ENCODE measurements at places on chromosomes 2 and 18.

DNA sequence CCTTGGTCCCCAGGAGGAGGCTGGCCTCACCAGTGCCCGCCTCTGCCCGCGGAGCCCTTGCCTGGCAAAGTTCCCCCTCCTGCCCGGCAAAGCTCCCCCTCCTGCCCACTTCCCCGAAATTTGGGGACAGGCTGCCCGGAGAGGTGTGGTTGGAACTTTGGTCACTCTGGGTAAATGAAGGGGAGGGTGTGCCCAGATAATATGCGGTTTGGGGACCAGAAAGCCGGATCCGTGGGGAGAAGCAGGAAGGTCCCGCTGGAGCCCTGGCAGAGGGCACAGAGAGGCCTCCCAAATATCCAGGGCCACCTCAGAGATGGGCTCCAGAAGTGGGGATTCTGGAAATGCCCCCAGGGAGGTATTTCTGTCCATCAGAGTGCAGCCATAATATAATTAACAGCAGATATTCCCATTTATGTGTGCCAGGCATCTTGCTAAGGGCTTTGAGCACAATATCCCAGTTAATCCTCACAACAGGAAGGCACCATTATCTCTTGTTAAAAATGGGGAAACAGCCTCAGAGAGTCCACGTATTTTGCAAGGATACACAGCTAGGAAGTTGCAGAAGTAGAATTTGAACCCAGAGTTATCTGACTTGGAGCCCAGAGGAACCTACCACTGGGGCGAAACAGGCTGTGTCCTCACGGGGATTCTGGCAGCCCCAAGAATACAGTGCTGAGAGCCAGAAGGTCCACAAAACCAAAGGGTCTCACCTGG is 914 bp downstream of the STEAP3 start:
- no peak for DNase-seq

DNA sequence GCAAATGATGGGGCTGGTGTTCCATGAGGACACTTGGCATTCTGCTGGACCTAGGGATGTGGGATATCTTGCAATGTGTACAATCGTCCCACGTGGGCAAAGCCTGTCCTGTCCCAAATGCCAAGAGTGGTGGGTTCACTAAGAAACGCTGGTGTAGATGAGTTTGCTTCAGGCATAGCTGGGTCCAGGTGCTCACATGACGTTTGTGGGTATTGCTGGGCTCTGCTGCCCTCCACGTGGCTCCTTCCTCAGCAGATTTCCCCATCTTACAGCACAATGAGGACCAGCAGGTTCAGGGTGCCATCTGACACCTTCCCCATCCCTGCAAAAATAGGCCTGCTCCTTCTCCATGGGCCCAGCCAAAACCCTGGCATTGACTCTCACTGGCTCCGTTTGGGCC is 105.9 kb downstream of the SEPTIN10 start:
- no peak for DNase-seq

DNA sequence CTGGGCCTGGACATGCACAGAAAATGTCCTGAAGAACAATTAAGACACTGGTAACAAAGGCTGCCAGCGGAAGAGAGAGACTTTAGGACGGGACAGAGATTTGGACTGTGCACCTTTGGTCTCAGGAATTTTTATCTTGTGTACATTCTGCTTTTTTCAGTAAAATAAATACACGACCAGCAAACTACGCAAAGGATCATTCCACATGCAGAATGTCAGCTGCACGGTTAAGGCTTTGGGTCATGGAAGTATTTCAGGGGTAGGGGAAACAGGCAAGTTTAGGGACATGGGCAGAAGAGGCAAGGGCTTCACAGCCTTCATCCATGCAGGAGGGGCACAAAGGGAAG is 11.5 kb downstream of the TMEM163 start:
- no peak for DNase-seq

DNA sequence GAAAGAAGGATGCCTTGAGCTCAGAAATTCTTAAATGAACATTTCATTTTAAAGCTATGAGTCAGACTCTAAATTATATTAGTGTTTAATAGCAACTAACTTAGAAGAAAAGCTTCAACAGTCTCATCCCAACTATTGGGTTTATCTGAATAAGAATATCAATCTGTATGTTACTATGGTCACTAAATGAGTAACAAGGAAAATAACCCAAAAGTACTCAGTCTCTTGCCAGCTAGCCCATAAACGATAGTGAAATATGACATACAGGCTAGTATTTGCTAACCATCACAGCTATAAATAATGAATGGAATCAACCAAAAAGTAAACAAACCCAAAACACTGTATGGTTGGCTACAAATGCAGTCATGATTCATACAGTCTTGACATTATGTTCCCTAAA is 174.9 kb downstream of the RAB3GAP1 start:
- no peak for DNase-seq

GRCh38 chr2:157813467-157813866 is 62.7 kb downstream of the ACVR1 start:
- no peak for DNase-seq

GRCh38 chr2:44866152-44866551 is 75.3 kb upstream of the SIX3 start:
- DNase-seq: no peak

GRCh38 chr18:80041424-80041823 is 7.2 kb downstream of the RBFA start:
- DNase-seq: no peak

GRCh38 chr18:7000484-7001096 is 117.0 kb downstream of the LAMA1 start:
- DNase-seq: no peak

DNA sequence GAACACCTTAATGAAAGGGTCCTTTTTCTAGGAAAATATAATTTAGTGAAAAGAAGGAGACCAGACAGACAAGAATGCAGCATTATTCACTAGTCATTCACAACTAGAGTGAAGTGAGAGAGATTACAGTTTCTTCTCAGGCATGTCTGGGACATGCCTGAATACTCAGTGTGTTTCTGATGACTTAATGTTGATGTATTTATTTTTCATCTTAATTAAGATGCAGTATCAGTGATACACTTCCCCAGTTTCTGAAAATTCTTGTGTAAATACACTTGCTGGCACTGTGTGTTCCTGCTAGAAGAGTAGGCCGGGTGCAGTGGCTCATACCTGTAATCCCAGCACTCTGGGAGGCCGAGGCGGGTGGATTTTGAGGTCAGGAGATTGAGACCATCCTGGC is 143.6 kb downstream of the MYO3B start:
- no peak for DNase-seq

GRCh38 chr2:134950886-134951285 is 32.3 kb downstream of the CCNT2 start:
- no peak for DNase-seq

GRCh38 chr18:63346031-63346430 is 21.0 kb downstream of the KDSR start:
- DNase-seq: no peak

DNA sequence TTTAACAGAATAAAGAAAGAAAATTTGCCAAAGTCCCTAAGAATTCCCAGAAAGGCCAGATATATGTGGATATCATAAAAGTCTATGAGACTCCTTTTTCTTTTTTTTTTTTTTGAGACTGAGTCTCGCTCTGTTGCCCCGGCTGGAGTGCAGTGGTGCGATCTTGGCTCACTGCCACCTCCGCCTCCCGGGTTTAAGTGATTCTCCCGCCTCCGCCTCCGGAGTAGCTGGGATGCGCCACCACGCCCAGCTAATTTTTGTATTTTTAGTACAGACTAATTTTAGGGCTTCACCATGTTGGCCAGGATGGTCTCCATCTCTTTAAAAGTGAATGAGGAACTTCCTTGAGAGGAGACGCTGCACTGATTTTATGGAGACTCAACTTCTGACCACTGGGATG is 335.2 kb downstream of the FBXO15 start:
- no peak for DNase-seq

DNA sequence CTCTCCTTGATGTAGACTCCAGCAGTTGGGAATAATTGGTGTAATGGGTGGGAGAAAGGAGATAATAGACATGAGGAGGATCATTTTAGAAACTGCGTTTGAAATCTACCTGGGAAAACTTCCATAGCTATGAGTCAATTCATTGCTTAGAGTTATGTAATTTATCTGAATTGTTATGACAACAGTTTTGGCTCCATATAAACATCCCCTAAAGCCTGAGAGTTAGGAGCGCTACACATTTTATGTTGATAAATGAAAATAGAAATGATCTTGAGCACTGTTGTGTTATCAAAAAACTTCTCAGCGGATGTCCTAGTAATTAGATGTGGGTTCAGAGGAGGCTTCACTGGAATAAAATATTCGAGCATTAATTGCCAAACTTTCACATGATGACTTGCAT is 573.4 kb downstream of the TSN start:
- DNase-seq: no peak

GRCh38 chr2:45595721-45596435 is 15.2 kb downstream of the SRBD1 start:
- no peak for DNase-seq

DNA sequence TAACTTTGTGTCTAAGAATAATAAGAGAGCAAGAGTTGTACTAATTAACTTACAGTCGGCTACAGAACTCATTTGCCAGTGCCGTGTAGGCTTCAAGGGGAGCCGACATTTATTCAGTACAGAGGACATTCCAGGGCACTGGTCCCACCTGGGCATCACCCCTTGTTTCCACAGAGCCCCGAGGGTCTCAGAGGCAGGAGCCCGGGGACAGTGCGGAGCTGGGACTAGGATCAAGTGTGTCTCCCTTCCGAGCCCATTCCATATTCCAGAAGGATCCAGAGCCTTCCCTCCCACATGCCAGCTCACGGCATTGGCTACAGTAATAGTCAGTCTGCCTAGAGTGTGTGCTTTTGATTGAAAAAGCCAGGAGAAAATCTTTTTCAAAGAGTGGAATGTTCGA is 71.5 kb upstream of the CTDP1 start:
- no peak for DNase-seq

DNA sequence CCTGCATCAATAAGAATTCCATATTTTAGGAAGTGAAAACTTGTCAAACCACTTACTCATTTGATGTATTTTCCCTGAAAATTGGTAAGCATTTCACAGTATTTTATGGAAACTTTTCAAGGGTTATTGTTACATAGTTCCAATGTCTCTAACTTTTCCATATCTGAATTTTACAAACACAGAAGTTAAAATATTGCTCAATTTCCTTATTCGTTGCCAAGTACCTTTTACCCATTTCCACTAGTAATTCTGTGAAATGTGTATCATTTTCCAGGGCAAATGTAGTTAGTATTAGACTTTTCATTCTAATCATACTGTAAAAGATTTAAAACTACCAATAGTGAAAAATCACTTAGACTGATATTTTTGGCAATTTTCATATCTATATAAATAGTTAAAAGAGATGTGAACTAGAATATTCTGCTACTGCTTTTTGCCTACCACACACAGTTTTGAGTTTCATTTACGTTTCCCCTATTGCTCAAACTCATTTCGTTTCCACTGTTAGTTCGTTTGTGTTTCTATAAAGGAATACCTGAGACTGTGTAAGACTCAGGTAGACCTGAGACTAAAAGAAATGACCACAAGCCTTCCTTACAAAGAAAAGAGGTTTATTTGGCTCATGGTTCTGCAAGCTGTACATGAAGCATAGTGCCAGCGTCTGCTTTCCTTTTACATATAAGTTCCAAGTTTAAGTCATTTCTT is 86.3 kb downstream of the PMS1 start:
- DNase-seq: no peak

DNA sequence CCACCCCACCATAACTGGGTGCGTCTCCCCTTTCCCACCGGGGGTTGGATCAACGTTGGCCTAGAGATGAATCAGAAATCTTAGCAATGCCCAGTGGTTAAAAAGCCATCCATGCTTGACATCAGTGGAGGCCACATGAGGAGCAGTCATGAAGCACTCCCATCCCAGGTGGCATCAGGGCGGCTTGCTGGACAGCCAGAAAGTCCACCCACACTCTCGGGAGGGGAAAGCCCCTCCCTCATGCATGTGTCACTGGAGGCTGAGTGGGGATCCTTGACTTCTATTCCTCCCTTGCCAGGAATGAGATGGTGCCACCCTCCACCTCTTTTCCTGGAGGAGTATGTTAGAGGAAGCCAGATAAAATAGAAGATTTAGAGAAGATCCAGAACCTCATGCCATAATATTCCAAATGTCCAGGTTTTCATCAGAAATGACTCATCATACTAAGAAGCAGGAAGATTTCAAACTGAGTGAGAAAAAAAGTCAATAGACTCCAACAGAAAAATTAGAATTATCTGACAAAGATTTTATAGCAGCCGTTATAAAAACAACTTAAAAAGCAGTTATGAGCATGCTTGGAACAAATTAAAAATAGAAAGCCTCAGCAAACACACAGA is 507.1 kb upstream of the ID2 start:
- no peak for DNase-seq

- no peak for DNase-seq
These were observed 183.4 kb downstream of the NEDD4L start for GRCh38 chr18:58227361-58227930.

- DNase-seq: no peak
These were observed 447 bp downstream of the RETSAT start for GRCh38 chr2:85353876-85354285.

DNA sequence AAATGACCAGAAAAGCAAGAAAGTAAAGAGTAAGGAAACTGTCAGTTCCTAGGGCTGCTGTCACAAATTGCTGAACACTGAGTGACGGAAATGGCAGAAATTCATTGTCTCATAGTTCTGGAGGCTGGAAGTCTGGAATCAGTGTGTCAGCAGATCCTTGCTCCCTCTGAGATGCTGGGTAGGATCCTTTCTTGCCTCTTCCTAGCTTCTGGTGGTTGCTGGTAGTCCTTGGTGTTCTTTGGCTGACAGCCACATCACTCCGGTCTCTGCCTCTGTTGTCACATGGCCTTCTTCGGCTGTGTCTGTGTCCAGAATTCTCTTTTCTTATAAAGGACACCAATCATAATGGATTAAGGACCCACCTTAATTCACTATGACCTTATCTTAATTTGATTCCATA is 21.9 kb downstream of the PLEKHB2 start:
- DNase-seq: no peak

- no peak for DNase-seq
These were observed 264.3 kb downstream of the TXNL1 start for GRCh38 chr18:56374007-56374655.

DNA sequence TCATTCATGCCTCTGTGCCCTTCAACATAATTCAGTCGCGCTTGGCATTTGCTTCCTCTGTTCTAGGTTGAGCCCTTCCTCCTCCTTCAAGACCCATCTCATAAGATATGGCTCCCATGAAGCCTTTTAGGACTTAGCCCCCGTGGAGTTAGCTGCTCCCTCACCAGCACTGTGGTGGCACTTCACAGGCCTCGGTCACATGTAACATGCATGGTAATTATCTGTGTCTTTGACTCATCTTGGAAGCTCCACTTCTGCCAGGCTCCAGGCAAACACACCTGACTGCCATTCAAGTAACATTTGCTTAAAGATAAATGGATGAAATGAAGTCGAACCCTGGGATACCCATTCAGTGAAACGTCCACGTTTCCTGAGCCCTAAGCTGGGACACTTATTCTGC is 484.7 kb downstream of the EIPR1 start:
- DNase-seq: no peak
